CD4-positive, alpha-beta T cell treated with Interleukin-10 for 1 hour (primary cell): ENCODE measurements at places on chromosomes 1 and 21.

- DNase-seq: no peak
Measured at GRCh38 chr21:24369746-24370145, 1237.5 kb downstream of the MRPL39 start.

GRCh38 chr1:209457401-209458125 lies 126.0 kb upstream of the CAMK1G start:
- DNase-seq: no peak

DNA sequence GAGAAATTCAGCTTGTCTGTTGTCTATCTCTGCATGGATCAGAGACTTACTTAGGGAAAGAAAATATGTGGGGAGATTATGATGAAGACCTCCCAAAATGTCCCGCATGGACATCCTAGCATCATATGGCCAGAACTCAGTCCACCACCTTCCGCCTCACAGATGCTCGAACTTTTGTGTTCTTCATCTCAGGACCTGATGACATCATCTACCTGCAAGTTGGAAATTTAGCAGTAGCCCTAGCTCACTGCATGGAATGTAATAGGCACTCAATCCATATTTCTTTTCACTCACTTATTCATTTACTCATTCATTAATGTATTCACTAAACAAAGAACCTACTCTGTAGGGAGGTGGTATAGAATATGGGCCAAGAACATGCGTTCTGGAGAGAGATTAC lies 96.8 kb downstream of the CLIC6 start:
- DNase-seq: no peak

GRCh38 chr1:27941671-27942540 lies 7.1 kb downstream of the SMPDL3B start:
- DNase-seq: no peak

GRCh38 chr1:214573386-214574318 lies 22.2 kb upstream of the PTPN14 start:
- DNase-seq: no peak

DNA sequence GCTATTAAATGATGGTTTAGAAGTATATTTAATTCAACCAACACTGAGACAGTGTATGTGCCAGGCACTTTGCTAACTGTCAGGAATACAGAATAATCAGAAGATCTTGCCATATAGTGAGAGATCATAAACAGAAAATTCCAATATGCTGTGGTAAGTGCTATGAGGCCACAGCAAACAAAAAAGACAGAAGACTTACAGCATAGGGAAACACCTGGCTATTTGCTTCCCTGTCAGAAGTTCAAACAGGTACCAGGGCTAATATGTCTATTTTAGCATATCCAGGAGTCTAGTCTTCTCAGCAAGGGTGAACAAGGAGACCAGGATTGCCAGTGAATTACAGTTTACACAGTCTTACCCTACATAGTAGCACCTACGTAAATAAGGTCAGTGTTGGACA lies 30.4 kb downstream of the TRIT1 start:
- DNase-seq: no peak

GRCh38 chr1:5659606-5660005 lies 332.6 kb downstream of the NPHP4 start:
- no peak for DNase-seq

- no peak for DNase-seq
Measured at GRCh38 chr1:237470712-237471338, 419.9 kb downstream of the ZP4 start.

- peak; percentile 48 for DNase-seq
Measured at GRCh38 chr1:12620488-12620865, 2.5 kb upstream of the DHRS3 start.

DNA sequence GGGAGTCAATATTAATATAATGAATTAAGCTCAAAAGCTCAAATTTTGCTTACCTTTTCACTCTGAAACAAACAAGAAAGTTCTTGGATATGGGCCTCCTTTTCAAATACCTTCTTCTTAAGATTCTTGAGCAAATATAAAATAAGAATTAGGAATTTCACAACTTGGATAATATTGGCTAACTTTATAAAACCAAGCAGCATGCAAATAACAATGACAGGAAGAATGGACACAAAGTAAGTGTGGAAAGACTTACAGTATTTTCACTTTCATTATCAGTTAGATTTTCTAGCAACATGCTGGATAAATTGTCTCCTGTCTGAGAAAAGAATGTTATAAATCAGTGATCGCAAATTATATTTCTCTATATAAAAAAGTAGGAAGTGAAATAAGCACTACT lies 13.2 kb downstream of the ODF2L start:
- no peak for DNase-seq

DNA sequence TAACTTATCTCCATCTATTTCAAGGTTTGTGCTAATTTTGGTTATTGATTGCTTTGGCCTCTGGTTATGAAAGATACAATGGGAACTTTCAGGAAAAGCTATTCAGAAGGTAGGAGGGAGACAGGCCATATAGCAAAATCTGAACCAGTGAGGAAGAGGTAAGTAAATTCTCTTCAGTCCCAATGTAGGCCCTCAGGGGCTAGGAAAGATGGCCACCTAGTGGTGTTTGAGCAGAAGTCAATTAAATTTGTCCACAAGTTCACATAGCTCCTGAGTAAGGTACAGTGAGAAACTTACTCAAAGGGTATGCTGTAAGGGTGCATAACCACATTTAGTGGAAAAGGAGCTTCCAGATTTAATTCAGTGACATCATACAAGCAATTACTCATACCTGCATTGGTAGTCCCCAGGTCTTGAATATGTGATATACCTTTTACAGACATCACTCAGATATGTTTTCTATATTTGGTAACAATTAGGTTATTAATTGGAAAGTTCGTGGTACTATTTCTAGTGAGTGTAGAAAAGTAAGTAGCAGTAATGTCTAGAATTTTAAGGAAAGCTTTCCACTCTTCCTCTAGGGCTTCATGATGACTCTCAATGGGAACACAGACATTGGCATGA lies 21.4 kb upstream of the FMO1 start:
- DNase-seq: peak; percentile 23
